ENCODE measurements at places on chromosomes 1 and 21.

- DNase-seq = no peak
Observed at GRCh38 chr1:29835406-29835805, 599.1 kb downstream of the PTPRU start.

- DNase-seq = no peak
Observed at GRCh38 chr21:35189077-35189863, 140.2 kb upstream of the RUNX1 start.

DNA sequence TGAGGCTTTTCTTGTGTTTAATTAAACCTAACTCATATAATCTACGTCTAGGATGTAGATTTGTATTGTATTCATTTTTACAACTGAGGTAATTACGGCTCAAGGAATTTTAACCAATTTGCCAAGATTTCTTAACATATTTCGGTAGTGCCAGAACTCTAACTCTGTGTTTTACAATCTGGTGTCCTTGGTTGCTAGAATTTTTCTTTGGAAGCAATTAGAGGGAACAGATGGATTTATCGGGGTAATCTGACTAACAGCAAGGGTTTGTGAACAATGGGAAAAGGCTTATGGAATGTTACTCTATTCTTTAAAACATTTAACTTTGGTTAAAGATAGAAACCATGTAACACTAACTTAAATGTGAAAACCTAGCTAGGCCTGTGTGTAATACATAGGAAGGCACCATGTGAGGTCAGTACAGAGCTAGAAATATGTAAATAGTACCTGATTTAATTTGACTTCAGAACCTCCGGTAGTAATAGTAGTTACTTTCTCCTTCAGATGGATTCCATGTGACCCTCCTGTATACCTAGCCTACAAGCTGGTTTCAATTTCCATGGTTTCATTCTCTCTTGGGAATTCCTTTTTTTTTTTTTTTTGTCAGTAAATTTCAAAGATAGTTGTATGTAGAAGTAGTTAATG is 1.2 kb downstream of the MTF2 start:
- no peak for DNase-seq

DNA sequence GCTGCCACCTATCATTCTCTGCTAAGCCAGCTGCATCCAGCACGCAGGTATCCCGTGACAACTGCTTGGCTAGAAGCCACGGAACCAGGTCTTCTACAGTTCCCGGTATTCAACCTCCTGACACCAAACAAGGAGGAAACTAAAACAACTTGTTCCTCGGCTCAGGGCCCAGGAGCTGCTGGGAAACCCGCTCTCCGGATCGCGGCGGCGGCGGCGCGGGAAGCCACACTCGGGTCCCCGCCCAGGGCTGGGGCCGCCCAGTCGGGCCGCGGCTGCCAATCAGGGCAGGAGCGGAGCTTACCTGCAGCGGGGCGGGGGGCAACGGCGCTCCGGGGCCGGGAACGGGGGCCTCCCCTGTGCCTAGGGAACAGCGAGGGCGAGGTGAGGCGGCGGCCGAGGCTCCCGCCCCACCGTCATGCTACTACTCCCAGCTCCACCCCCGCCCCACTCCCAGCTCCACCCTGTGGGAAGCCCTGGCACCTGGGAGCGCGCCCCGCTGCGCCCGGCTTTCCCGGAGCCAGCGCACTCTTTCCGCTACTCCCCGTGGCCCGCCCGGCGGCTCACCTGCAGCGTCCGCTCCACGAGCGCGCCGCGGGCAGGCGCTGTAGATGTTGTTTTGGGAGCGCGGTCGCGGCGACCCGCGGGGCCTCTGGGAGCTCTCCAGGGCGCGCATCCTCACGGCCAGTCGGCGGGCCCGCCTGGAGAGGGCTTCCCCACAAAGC is 12.1 kb downstream of the IL24 start:
- DNase-seq = no peak

DNA sequence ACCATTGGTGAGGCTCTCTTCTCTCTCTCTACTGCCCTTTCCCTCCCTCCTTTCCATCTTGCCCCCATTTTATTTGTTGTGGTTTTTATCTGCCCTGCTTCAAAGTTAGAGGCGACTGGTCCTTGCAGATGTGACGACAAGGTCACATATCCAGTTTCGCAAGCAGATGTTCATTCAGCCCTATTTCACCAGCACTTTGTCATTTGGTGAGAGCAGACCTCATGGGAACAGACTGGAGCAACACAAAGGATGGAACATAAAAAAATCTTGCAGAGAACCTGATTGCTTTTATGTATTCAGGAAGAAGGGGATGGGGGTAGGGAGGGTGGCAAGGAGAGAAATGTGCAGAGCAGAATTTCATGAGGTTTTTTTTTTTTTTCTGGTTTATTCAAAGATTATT is 84.3 kb downstream of the ELAVL4 start:
- DNase-seq = no peak

GRCh38 chr1:150080784-150081183 is 13.2 kb downstream of the VPS45 start:
- no peak for DNase-seq

DNA sequence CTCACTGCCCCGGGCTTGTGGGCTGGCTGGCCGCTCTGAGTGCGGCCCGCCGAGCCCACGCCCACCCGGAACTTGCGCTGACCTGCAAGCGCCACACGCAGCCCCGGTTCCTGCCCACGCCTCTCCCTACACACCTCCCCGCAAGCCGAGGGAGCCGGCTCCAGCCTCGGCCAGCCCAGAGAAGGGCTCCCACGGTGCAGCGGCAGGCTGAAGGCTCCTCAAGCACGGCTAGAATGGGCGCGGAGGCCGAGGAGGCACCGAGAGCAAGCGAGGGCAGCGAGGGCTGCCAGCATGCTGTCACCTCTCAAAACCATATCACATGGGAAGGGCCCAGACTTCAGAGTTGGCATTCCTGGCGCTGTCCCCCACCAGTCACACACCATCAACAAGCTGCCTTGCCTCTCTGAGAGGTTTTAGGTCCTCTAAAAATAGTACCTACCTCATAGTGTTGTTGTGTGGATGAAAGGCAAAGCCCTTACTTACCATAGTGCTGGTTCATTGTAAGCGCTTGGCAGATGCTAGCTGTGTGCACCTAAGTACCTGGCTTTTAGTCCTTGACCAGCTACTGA is 13.4 kb downstream of the LDLRAD1 start:
- DNase-seq = no peak

GRCh38 chr1:209674957-209675564 is at the start of gene G0S2:
TSS of gene G0S2 (plus strand) at chr1:209675412. CDS start at chr1:209675685, 273 bp downstream.
- DNase-seq = peak; percentile 32

- no peak for DNase-seq
Observed at GRCh38 chr1:172402878-172403569, 17.5 kb upstream of the C1orf105 start.

DNA sequence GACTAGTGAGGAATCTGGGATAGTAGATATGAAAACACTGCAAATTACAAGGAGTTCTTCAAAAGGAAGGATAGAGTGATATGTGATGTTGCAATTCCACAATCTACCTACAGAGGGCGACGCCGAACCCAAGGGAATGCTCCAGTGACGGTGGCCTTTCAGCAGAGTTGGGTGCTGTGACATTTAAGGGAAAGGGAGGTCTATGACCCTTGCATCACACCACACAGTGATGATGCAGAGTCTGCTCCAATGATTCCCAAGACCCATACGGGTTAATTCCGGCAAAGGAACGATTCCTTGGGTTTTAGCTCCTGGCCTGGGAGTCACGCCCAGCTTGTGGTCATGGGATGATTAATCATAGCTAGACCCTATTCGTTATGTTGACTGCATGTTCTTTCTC is 123.0 kb upstream of the IGSF21 start:
- DNase-seq = no peak
